ENCODE measurements at places on chromosomes 12 and 14. TPM values are rescaled to one million over a fixed set of nuclear protein-coding genes. Genes with fewer than 3 reads are reported as not detected.
A peak's percentile ranks its signal among the peaks of the same experiment; 100 is the strongest.

SLC6A15 gene
- total RNA-seq = not detected

NDRG2 gene
- 1.1 TPM for total RNA-seq

GPRC5A gene
- not detected for total RNA-seq

IRF2BPL gene
- total RNA-seq = 34.8 TPM

PTHLH gene
- total RNA-seq = not detected

DNA sequence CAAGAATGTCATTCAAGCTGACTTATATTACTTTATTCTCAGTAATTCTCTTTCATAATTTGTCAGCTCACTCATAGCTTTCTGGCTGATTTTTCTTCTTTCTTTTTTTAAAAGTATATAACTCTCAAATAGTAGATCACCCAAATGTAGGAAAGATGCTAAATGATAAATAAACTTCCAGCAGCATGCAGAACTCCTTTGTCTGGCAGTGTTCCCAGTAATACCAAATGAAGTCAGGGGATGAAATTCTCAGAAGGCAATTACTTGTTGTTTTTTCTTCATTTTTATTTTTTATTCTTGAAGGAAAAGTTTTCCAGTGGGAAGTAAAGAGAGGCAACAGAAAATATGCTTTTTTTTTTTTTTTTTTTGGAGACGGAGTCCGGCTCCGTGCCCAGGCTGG is 133.3 kb upstream of the SLCO1C1 start:
- no peak overlapping the region for H3K27ac ChIP-seq
- no peaks in the 10 kb centered on the region for H3K36me3 ChIP-seq
- H3K27me3 ChIP-seq = no peaks in the 10 kb centered on the region
- no peaks in the 10 kb centered on the region for H3K4me1 ChIP-seq

DNA sequence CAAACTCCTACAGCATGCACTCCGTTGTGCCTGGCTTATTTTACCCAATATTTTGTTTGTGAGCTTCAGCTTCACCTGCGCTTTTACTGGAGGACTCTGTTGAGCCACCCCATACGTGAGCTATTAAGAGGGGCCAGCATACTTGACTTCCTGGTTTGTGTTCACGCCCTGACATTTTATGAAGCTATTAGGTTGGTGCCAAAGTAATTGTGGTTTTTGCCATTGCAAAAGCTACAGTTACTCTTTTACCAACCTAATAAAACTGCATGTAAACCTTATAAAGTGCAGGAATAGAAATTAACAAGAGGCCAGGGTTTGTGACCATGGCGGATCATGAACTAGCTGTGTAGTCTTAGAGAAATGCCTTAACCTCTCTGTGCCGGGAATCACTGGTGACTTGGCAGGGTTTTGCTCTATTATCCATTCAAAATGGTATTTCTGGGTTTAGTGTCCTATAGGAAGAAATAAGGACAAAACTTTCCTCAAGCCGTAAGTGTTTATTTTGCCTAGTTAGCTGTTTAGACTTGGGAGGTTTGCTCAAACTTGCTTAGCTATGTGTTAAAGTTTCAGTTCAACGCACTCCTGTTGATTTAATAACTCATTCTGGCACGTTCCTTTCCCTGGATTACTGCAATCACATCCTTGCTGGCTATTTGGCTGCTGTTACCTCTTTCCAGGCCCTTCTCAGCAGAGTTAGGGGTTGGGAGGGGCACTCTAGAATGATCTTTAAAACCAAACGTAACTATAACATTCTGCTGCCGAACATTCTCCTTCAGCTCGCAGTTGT is 1027.6 kb downstream of the BCL11B start:
- H3K27me3 ChIP-seq = no peaks in the 10 kb centered on the region
- peaks cover 2% of the 10 kb centered on the region for H3K4me1 ChIP-seq
- H3K4me3 ChIP-seq = no peak overlapping the region
- no peak overlapping the region for H3K27ac ChIP-seq

- H3K27ac ChIP-seq = no peak overlapping the region
- H3K27me3 ChIP-seq = peaks cover 53% of the 10 kb centered on the region
- DNase-seq = peak; percentile 53
- no peak overlapping the region for H3K4me3 ChIP-seq
- H3K4me1 ChIP-seq = no peaks in the 10 kb centered on the region
Measured at GRCh38 chr12:54201001-54201794, 12.4 kb upstream of the SMUG1 start.

DNA sequence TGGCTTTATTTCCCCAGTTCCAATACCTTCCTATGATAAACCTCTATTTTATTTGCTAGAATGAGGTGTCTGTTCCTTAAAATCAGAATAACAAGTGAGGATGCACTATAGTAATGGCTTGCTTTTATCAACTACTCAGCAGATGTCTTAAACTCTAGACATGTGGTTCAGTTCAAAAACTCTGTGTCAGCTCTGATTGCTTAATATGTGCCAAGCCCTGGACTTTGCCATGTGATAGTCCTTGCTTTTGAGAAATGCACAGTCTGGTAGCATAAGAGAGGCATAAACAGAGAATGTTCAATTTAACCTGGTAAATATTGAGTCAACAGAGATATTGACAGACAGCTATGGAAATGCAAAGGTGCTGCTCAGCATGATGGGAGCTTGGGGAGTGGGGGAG is 254.8 kb downstream of the PDZRN4 start:
- H3K4me1 ChIP-seq = no peaks in the 10 kb centered on the region
- H3K27me3 ChIP-seq = no peaks in the 10 kb centered on the region
- H3K36me3 ChIP-seq = no peaks in the 10 kb centered on the region
- H3K27ac ChIP-seq = no peak overlapping the region
- H3K4me3 ChIP-seq = no peak overlapping the region
- DNase-seq = no peak

DNA sequence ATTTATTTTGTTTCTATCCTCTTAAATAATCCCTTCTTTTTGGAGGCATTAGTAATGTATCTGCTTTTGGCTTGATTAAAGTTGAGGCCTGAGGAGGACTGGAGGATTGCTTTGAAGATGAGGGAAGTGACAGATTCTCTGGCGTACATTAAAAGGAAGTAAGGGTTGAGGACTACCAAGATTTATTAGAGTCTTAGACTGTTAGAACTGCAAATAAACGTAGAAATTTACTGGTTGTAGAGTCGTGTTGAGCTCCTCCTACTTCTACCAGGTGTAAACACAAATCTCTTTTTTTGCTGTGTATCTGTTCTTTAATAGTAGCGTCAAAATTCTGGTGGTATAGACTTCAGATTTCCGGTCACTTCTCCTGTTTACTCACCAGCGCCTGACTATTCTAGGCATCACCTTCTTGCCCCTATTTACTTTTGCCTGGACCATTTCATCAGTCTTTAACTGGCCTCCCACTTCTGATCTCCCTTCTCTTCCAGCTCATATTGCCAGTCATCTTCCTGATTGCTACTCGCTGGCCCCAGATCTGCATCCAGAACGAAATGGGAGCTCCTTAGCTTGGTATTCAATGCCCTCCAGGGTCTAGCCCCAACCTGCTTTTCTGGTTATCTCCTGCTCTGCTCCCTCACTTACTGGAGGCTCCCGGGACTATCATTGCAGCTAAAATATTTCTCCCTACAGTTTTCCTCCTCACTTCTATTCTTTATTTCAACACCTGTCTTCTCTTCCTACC is 8.4 kb upstream of the EID3 start:
- H3K36me3 ChIP-seq = peaks cover 76% of the 10 kb centered on the region
- H3K4me3 ChIP-seq = no peak overlapping the region
- H3K4me1 ChIP-seq = peaks cover 49% of the 10 kb centered on the region

DNA sequence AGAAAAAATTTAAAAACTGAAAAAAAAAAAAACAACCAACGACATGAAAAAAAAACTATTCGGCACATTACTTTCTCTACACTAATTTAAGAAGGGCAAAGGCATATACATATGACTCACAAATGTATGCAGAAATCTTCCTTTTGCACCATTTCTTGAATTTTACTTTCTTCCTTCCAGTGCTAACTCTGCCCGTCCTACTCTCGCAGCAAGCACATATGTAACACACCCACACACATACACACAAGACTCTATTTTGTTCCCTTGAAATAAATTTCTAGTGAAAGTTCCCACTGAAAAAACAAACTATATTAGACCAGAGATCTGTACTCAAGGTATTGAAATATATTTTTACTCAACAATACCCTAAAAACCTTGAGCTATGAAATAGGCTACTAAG is 14.6 kb downstream of the BTG1 start:
- peaks cover 58% of the 10 kb centered on the region for H3K36me3 ChIP-seq
- H3K27ac ChIP-seq = peak overlapping the region; percentile 77
- peak overlapping the region; percentile 72 for H3K4me3 ChIP-seq

DNA sequence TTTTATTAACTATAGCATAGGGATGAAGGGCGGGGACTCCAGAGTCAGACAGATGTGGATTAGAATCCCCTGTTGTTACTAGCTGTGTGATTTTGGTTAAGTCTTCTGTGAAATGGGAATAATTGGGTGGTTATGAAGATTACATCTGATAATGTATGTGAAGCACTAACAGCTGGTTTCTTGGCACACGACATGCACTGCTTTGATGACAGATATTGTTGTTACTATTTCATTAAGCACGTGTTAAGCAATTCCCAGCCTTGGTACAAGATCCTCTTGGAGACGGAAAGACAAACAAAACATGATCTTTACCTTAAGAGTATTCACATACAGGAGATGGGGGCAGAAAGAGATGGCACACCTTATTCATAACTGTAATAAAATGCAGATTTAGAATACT is 7.9 kb downstream of the PPFIBP1 start:
- no peak overlapping the region for H3K27ac ChIP-seq
- H3K4me3 ChIP-seq = no peak overlapping the region
- H3K27me3 ChIP-seq = peaks cover 16% of the 10 kb centered on the region
- DNase-seq = no peak
- H3K4me1 ChIP-seq = peaks cover 41% of the 10 kb centered on the region
- peaks cover 15% of the 10 kb centered on the region for H3K36me3 ChIP-seq

DNA sequence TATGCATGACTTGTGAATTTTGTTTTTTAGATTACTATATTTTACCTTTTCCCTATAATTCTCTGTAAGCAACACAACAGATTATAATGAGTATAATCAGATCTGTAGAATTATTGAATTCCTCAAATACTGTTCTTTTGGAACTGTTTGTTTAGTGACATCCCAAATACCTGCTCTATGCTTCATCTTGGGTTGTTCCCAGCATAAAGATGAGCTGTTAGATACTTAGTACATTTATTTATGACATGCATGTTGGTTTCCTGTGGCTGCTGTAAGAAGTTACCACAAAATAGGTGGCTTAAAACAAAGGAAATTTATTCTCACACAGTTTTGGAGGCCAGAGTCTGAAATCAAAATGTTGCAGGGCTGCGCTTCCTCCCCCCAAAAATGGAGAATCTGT is 78.4 kb downstream of the PTPRR start:
- no peaks in the 10 kb centered on the region for H3K27me3 ChIP-seq
- H3K4me3 ChIP-seq = no peak overlapping the region
- DNase-seq = no peak
- no peak overlapping the region for H3K27ac ChIP-seq
- no peaks in the 10 kb centered on the region for H3K4me1 ChIP-seq

DNA sequence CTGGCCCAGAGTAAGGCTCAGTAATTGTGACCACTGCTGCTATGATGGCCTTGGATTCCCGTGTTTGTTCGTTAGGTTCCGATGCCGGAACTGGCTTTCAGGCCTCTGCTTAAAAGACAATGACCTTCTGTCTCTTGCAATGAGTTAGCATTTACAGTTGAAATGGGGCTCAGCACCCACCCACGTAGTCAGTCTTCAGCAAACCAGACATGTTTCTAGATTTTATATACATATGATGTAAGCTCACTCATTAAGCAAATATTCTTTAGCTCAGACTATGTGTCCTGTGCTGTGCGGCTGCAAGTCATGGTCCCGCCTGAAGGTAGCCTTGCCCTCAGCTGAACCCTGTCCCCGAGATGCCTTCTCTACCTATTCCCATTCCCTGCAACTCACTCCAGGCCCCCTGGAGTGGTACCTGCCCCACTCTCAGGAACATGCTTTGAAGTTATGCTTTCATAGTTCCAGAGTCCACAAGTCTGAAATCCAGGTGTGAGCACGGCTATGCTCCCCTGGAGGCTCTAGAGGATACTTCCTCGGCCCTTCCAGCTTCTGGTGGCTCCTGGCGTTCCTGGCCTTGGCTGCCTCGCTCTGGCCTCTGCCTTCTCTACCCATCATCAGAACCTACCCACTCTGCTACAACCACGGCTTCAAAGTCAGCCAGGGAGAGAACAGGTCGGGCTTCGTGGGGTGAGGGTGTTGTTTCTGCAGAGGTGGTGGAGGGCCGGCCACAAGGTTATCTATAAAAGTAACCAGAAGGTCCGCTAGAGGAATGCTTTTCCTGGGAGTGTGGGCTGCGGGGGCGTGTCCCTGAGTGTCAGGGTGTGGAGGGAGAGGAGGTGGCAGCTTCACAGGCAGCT is 157.8 kb downstream of the RBM19 start:
- DNase-seq = no peak
- no peaks in the 10 kb centered on the region for H3K4me1 ChIP-seq
- H3K27me3 ChIP-seq = no peaks in the 10 kb centered on the region
- H3K4me3 ChIP-seq = no peak overlapping the region
- no peak overlapping the region for H3K27ac ChIP-seq
- peaks cover 6% of the 10 kb centered on the region for H3K36me3 ChIP-seq

DNA sequence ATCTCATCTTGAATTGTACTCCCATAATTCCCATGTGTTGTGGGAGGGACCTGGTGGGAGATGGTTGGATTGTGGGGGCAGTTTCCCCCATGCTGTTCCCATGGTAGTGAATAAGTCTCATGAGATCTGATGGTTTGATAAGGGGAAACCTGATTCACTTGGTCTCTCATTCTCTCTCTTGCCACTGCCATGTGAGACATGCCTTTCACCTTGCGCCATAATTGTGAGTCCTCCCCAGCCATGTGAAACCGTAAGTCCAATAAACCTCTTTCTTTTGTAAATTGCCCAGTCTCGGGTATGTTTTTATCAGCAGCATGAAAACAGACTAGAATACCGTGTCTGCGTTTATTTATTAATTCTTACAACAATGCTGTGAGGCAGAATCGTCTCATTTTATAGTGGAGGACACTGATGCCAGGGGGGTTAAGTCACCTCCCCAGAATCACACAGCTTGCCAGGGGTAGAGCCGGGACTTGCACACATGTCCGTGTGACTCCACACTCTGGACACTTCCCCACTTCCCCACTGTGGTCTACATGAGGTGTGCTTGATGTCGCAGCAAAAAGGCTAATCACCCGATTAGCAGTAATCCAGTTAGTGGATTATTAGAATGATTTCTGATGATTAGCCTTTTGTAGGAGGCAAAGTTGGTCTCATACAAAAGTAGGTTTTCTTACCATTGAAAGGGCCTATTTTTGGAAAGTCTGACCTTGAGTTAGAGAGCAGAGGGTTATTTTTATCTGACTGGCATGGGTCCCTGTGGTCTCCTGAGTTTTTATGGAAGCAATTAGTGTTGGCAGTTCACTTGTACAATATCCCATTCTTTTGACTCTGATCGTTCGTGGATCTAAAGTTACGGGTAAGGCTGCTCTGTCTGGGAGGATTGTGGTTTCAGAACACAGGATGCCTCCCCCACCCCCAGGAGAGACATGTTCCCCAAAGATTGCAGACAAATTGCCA is 47.4 kb upstream of the BCL7A start:
- H3K27me3 ChIP-seq = peaks cover 4% of the 10 kb centered on the region
- no peaks in the 10 kb centered on the region for H3K4me1 ChIP-seq
- no peak overlapping the region for H3K27ac ChIP-seq
- no peak for DNase-seq
- no peak overlapping the region for H3K4me3 ChIP-seq

All from activated T-helper 2 cell treated with anti-CD3 and anti-CD28 coated beads, Interferon-gamma antibody, Interleukin-2, Interleukin-4, amounts not matched to agents 10 μg/mL and 5 μg/mL and 100 μg/mL, durations not matched to agents 14 hours and 24 hours and 36 hours (primary cell).